Upper lobe of left lung (tissue), 6 donors: ENCODE measurements at places on chromosomes 13 and 19. TPM values are rescaled to one million over a fixed set of nuclear protein-coding genes. Genes with fewer than 3 reads are reported as not detected.
A peak's percentile ranks its signal among the peaks of the same experiment; 100 is the strongest.

The WDR62 gene
- total RNA-seq: 2.9 TPM

The DHDH gene
- 1.9 TPM for total RNA-seq

The PEG3 gene
- 3.5 TPM for total RNA-seq

- DNase-seq: peak; percentile 77
Observed at GRCh38 chr13:113794764-113795173, 35.7 kb downstream of the TMEM255B start.

DNA sequence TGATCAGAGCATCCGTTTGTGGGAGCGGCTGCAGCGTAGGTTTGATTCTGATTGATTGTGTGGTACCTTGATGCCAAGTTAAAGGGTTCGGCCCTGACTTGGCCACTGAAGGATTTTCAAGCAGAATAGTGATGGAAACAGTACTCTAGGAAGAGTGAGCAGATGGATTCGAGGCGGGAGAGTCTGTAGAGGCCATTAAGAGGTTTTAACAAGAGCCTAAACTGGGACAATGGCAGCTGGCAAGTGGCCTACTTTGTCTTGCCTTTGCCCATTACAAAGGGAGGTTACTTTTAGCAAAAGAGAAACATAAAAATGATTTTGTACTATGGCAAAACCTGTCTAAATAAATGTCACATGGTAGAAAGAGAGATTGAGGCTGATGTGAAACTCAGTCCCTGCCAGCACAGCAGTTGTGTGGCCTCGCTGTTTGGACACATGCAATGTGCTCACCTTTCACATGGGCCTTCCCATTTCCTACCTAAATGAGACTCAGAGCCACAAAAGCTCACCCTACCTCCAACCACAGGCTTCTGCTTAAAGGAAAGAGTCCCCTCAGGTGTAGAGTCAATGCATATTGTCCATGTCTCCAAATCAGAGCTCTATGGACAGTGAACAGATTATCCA is 62.4 kb upstream of the RAP2A start:
- no peak for DNase-seq

The LILRB4 gene
- total RNA-seq: 35.5 TPM
